NCI-H1436 (cell line): ENCODE measurements at places on chromosomes 1 and 21.

- DNase-seq = no peak
Observed at GRCh38 chr1:30908696-30909364, at the start of gene SDC3. TSS of gene SDC3 (minus strand) at chr1:30908758. CDS start at chr1:30908586, 172 bp downstream.

- DNase-seq = no peak
Observed at GRCh38 chr1:110525249-110525595, 6.2 kb upstream of the KCNA10 start.

GRCh38 chr1:154751690-154752089 is 118.4 kb downstream of the KCNN3 start:
- DNase-seq = no peak

- no peak for DNase-seq
Observed at GRCh38 chr1:217096200-217096599, 373.0 kb upstream of the ESRRG start.

GRCh38 chr1:222711319-222712252 is 705 bp downstream of the AIDA start:
- DNase-seq = peak; percentile 47

DNA sequence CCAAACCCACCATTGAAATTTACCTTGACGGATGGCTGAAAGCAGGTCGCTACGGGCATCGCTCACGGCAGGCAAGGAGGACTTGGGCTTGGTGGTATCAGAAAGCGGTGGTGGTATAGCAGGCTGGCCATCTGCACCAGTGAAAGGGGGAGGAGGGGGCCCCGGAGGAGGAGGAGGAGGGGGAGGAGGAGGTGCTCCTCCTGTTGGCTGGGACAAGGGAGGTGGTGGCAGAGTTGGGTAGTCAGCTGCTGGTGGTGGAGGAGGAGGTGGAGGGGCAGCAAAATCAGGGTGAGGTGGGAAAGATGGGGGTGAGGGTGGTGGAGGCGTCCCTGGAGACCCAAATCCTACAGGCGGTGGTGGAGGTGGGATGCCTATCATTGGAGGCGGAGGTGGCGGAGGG is 17.2 kb downstream of the GPR3 start:
- no peak for DNase-seq

GRCh38 chr1:17251701-17252376 is 2.9 kb downstream of the PADI3 start:
- no peak for DNase-seq

DNA sequence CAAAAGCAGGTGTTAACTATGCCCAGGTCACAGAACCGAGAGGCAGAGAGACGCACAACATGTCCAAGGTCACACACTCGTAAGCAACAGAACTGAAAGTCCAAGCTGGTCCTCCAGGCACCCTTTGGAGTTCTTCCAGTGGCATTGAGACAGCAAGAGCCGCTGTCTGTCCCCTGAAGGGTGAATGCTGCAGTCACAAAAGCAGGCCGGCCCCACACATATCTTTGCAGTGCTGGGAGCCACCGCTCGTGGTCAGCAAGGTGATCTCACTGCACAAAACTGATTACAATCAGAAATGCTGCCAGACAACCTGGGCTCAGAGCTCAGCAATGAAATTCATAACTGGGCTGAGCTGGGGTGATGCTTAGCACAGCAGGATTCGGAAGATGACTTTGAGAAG is 47.4 kb upstream of the RAB4A start:
- DNase-seq = no peak

DNA sequence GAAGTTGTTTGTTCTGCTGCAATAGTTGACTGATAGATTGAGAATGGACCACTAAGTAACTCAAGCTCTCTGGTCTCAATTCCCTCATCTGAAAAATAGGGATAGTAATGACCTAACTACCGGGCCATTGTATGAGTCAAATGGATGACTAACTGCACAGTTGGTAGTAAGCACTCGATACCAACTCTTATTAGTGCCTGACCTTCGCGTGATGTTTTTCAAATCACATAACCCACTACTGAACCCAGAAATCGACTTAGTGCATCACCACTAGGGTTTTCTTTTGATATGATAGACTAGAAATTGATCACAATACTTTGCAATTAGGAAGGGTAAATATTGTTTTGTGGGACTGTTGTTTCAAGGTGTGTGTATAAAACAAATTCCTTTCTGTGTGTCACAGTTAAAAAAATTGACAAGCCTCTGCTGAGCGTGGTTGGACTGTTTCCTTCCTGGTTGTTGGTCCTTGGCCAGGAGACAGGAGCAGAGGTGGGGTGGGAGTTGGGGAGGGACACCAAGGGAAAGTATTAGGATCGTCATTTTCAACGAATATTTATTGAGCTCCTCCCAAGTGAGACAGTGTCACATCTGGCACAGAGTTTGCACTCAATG is 54.0 kb upstream of the LRP8 start:
- no peak for DNase-seq

DNA sequence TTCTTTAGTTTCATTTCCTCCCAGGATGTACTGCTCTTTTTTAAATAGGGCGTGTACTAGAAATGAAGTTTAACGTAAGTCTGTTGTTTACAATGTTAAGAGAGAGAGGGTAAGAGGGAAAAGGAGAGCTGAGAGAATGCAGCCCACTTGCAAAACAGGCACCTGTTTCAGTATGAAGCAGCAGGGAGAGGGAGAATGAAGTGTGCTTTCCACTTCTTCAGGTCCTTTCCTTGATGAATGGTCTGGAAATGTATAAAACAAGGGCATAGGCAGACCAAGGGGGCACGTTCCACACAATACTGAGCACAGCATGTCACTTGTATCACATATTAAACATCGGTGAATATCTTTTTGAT is 2.0 kb downstream of the KCNA3 start:
- no peak for DNase-seq

DNA sequence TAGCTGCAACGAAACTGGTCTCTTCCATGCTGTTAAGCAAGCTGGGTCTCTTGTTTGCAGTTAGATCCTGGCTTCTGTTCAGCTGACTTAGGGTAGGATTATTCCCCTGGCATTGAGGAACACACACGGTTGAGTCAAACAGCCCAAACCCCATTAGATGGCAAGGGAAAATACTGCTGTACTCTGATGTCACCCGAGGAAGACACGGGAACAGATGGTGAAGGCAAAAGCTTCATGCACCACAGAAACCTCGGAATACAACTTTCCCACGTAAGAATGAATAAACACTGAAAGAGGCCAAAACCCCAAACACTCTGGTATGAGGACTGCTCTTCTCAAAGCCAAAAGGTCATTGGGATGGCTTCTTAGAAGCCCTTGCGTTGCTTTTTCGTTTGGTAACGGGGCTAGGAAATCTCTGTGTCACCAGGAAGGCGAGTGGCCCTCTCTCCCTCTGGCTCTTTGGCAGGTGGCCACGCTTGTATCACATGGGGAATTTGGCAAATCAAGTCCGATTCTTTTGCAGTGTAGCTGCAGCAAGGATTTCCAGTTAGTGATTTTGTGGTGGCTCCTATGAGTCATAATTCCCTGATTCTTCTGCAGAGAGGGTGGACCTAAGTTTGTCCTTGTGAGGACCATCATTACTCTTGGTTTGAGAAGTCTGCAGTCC is 16.7 kb upstream of the LYST start:
- DNase-seq = no peak

DNA sequence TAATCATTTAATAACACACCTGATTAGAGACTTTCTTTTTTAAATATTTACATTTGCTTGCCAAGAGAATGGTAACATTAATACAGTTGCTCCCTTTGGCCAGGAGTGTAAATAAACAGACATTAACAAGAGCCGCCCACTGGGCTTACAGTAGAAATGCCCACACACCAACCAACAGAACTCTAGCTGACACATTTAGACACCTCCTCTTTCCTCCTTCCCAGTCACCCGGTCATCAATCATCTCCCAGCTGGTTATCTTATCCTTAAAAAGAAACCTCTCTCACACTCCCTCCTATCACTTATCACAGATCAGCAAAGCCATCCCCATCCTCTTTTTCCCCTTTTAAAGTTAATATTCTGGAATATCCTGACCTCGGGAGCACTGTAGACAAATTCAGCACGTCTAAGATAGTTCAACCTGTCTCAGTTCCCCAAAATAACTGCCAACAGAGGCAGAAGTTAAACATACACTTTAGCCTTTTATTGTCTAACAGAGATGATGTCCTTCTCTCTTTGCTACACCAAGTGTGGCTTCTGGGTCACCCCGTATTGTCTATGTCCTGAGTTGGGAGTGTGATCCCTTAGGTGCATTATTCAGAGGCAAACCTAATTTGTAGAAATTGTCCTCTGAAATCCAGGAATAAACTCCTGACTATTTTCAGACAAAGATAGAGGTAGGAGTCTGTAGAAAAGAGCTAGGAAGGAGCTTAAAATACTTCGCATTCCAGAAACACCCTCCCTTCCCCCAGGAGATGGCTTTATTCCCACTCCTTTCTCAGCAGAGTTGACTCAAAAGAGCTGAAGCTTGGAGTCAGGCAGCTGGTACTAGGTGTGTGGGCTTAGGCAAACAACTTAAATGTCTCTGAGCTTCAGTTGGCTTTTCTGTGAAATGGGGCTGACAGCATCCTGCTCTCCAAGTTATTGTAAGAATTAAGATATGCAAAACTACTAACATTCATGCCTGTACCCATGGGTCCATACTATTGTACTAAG is 8.8 kb downstream of the MYCL start:
- DNase-seq = no peak

DNA sequence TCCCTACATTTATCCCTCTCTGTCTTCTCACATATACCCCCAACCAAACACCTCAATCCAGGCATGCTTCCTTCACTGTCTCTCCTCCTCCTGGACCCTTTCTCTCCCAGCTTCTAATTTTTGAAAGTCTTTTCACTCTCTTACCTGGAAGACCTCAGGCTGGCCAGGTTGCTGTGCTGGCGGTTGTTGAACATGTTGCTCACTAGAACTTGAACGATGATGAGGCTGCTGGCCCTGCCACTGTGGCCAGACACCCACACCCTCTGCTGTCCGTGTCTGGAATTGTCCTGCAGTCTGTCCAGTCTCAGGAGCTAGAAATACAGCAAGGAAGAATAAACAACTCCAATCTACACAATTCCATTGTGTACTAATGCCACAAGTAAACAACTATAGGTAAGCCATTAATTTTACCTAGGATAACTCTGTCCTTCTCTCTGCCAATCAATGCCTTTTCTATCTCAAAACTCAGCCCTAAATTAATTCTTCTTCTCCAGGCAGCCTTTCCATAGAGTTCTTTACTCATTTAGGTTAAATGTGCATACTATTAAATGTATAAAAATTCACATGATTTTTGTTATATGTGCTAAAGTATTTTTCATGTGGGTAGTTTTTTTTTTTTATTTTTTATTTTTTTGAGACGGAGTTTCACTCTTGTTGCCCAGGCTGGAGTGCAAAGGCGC is 5.1 kb upstream of the CTSK start:
- no peak for DNase-seq

- no peak for DNase-seq
Observed at GRCh38 chr1:56837244-56837939, 17.2 kb upstream of the C8A start.

- DNase-seq = no peak
Observed at GRCh38 chr1:183901748-183902330, 96.9 kb downstream of the RGL1 start.

DNA sequence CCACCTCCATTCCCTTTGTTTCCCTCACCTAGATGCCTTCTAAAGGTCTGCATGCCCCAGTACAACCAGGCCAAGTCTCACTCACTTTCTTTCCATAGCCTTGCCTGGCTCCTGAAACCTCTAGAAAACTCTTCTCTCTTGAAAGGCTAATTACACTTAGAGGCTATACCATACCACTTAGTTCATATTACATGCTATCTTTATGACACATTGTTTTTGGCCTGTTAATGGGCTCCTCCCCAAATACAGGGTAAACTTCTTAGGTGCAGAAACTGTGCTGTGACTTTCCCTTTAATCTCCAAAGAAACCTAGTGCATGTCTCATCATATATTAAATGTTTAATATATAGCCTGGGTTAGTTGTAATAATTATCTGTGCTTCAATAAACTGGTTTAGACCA is 56.6 kb upstream of the C1orf105 start:
- DNase-seq = no peak

DNA sequence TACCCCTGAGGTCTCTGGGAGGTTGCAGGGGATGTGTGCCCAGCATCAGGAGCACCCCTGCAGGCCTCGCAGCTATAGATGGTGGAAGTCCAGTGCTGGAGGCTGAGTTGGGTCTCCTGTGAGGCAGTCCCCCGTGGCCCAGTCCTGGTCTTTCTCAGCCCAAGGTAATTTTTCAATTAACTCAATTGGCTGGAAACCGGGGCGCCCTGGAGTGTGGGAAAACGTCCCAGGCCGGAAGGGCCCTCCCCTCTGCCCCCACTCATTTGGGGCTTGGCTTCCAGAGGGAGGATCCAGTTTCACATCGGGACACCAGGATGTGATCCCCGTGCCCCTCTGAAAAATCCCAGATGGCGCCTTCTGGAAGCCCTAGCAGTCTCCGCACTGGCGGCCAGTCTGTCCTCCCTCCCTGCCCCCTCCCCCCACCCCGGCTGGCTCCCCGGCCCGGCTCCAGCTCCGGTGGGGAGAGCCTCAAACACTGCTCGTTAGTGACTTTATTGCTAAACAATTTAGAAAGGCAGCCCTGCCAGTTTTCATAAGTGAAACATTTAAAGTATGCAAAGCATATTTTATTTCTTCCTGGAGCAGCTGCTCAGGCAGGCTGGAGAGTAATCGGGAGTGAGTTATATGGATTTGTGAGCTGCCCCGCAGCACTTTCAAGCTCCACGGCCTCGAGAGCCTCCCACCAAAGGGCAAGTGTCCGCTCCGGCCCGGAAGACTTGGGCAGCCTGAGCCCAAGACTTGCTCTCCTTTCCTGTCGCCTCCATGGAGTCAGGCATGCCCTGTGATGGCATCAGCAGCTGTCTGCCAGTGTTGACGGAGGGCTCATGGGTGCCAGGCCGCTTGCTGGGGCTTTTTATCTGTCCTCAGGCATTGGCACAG is 208.2 kb upstream of the TMEM51 start:
- no peak for DNase-seq

DNA sequence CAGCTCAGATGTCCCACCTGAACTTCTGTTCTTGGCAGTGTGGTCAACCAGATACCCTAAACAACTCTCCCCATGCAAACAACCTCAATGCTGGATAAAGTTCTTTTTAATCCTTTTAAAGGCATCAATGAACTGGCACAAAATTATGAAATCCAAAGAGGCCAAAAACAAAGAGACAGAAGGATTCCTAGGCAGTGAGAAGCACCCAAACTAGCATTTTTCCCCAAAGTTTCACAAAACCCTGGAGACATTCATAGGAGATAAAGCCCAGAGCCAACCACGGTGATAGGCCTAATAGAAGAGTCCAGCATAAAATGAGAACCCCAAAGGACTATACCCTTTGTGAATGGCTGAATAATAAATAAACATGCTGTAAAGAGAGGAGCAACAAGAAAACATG is 50.7 kb downstream of the MATN1 start:
- no peak for DNase-seq

DNA sequence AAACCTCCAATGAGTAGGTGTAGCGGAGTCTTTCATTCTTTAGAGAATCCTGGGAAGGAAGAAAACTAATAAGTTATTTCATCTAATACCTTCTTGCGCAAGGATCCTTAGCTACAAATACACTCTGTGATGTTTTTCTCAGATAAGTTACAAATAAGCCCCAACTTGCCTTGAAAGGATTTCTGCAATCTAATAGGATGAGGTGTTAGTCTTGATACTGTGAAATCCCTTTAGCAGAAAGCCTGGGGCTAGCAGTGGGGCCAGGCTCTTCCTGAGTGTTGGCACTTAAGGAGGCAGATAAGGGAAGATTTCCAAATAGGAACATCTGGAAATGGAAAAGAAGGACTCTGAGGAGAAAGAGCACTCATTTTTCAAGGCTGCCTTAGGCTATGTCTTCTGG is 168.0 kb upstream of the DAB1 start:
- DNase-seq = no peak
